NCI-H524 (cell line): ENCODE measurements at places on chromosomes 12 and 14.

- no peak for DNase-seq
Measured at GRCh38 chr14:23617539-23617938, 18.6 kb upstream of the DHRS2 start.

DNA sequence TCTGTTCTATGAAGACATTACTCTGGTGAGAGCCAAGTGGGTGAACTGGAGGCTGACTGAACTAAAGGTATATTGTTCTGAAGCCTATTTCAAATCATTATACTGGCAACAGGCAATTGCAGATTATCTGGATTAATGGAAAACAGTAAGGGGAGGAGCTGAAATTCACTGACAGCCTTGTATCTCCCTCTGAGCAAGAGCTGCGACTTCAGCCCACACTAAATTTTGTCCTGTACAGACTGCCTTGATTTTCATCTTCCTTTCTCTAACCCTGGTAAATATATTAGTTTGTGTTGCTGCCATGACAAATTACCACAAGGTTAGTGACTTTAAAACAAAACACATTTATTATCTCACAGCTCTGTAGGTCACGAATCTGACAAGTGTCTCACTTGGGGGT lies 231.1 kb downstream of the SLC2A13 start:
- DNase-seq = no peak

GRCh38 chr14:52836063-52836462 lies 44.7 kb upstream of the GNPNAT1 start:
- no peak for DNase-seq

- DNase-seq = no peak
Measured at GRCh38 chr12:27449893-27450534, 3.5 kb downstream of the SMCO2 start.

- no peak for DNase-seq
Measured at GRCh38 chr12:26106347-26106746, 18.5 kb downstream of the BHLHE41 start.

DNA sequence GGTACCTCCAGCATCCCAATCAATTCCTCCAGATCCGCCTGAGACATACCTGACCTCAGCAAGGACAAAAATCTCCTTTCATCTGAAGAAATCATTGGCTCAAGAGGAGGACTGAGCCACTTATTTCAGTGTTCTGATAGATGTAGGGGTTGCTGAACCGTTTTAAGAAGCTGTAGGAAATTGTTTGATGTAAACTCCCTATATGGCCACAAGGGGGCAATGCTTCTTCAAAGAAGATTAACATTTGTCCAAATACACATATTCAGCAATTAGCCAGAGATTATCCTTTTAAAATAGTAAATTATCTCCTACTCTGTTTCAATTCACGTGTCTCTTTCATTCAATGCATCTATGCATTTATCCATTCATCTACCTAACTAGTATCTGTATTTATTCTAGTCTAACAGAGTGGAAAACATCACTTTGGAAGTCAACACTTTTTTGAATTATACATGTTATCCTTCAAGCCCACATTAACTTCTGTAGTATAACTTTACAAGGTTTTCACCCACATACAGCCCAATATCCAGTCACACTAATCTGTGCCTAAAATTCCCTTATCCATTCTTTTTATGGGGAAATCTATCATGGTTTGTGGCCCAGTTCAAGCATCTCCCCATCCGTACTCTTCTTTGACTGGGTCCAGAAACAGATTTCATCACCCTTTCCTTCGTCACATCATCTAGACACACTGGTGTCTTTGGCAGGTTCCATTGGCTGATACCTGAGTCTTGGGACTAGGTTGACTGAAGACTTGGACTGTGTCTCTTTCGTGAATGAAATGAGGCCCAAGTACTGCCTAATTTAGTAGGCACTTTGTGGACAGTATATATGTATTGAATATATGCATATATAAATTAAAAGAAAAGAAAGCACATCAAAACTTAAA lies 411.0 kb upstream of the OR4E1 start:
- peak; percentile 51 for DNase-seq
